ENCODE measurements at places on chromosomes 5 and 9.

- DNase-seq, result no peak
Observed at GRCh38 chr5:181204113-181204825, 727 bp downstream of the TRIM7 start.

DNA sequence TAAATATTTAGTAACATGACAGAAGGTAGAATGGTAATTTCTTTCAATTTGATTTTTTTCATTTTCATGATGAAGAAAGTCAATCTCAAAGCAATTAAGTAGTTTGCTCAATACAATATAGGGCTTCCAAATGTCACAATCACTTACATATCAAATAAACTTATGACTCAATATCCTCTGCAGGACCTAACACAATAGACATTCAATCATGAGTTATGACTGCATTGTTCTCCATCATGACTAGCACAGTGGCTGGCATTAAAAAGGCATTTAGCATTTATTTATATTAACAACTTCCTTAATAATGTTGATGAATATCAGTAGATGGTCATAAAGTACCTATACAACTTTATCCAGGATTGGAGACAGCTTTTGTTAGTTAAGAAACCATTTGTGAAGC is 1499.6 kb downstream of the EFNA5 start:
- no peak for DNase-seq

DNA sequence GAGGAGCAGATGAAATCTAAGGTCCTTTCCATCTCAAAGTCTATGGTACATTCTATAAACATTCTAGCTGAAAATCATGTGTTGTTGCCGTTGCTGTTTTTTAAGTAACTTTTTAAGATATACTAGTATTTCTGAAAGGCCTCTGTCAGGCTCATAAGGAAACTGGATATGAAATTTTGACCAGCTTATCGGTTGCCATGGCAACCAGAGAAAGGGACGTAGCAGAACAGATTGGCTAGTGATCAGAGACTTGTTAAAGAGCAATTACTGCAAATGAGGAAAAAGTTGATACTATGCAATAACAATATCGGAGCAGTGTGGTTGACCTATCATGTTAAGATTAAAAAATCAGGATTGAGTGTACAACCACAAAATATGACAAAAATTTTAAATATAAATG is 57.0 kb upstream of the RNF180 start:
- DNase-seq, result no peak

DNA sequence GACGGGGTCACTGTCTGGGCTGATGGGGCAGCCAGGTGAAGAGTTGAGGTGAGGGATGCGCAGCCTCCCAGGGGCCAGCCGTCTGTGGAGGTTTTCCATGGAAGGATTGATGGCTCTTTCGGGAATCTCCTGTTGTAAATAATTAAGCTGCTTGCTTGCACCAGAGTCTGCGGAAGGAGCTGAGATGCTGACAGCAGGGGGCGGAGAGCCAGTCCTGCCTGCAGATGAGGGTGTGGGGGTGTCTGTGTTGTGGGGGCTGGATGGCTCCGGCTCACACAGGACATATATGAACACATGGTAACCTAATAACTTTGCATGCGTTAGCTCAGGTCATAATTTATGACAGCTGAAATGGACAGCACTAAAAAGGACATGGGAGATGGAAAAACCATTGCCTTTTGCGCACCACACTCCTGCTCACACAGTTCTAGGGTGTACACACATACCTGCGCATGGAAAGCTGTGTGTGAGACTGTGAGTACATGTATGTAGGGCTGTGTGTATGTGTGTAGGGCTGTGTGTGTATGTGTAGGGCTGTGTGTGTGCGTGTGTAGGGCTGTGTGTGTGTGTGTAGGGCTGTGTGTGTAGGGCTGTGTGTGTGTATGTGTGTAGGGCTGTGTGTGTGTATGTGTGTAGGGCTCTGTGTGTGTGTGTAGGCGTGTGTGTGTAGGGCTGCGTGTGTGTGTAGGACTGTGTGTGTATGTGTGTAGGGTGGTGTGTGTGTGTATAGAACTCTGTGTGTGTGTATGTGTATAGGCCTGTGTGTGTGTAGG is 36.8 kb upstream of the SEMA4D start:
- no peak for DNase-seq

DNA sequence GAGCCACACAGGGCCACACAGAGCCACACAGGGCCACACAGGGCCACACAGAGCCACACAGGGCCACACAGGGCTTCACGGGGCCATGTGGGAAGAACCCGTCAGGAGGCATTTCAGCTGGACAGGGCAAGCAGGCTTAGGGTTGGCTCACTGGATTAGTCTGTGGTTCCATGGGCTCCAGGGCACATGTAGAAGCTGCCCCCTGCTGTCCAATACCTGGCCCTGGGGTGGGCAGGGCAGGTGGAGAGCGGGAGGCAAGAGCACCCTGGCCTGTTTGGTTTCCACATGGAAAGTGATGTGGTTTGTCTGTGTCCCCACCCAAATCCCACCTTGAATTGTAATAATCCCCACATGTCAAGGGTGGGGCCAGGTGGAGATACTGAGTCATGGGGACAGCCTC is 16.4 kb upstream of the LPCAT1 start:
- no peak for DNase-seq

DNA sequence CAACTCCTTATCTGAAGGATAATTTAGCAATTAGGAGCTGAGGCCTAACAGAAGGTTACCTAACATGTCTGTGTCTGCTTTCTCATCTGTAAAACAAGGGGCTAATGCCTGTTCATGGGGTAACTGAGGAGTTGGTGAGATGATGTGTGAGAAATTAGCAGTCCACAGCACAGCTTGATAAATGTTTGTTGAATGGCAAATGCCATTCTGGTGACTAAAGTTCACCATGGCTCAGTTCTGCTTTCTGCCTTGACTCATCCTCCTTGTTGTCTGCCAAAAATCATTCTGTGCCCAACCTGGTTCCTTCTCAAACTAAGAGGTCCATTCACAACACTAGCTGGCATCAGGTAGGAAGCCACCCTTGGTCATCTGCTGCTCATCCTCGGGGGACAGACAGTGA is 552.0 kb upstream of the KLF4 start:
- DNase-seq, result no peak

- DNase-seq, result no peak
Observed at GRCh38 chr5:54761213-54761701, 224.1 kb downstream of the ESM1 start.

DNA sequence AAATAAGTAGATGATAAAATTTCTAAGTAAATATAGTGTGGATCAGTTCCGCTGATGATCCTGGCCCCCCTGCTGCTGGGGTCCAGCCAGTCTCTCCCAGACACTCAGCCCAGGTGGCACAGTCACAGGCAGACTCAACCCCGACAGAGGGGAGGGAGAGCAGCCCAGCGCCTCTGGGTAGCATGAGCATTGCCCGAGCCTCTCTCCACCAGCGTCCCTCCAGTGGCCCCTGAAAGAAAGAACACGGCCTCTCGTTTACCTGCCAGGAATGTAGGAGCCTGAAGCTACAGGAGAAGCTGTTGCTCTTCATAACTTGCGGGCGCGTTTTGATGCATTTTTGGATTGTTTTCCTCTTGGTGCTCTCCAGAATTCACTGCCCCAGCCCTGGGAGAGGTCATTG is 68.8 kb upstream of the ICE1 start:
- no peak for DNase-seq

DNA sequence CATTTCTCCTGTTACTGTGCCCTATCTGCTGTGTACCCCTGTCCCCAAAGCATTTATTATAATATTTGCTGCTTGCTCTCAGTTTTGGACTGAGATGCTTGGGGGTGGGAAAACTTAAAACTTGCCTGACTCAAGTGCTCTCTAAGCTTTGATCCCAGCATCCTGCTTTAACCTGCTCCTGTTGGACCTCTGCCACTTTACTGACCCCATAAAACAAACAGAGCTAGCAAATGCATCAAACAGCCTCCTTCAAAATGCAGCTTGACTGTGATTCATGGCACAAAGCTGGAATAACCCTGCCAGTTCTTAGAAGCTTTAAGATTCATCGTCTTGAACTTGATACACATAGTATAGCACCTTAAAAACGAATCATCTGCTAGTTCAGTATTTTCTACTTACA is 212.5 kb downstream of the DEPDC1B start:
- no peak for DNase-seq

GRCh38 chr9:85040821-85041465 is 371.4 kb downstream of the NTRK2 start:
- no peak for DNase-seq

DNA sequence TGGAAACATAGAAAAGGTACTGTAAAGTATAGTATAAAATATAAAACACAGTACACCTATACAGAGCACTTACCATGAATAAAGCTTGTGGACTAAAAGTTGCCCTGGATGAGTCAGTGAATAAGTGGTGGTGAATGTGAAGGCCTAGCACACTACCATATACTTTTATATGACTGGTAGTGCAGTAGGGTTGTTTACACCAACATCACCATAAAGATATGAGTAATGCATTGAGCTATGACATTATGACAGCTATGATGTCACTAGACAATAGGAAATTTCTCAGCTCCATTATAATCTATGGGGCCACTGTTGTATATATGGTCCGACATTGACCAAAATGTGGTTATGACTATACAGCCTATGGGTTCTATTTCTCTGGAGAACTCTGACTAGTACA is 291.8 kb upstream of the ACTBL2 start:
- no peak for DNase-seq
